ENCODE measurements at places on chromosomes 1 and 21.

DNA sequence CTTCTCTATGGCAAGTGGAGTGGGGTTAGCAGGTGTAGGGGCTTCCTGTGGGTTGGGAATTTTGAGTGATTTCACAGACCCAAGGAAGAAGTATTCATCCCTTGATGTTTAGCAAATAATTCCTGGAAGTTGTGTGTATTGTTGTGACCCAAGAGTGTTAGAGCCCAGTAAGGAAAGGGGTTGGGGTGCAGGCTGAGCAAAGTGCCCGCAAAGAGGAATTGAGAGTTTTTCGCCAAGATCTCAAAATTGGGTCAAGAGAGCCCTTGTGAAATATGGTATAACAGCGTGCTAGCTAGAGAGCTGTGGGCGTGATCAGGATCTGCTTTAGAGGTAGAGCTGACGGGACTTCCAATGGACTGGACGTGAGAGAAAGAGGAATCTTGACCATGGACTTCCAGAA, 73.0 kb upstream of the LAPTM5 start:
- no peak for DNase-seq

GRCh38 chr1:91894036-91894761, 8.2 kb upstream of the TGFBR3 start:
- DNase-seq = no peak

- no peak for DNase-seq
Observed at GRCh38 chr1:184860985-184861754, 106.5 kb upstream of the EDEM3 start.

GRCh38 chr1:182415789-182416188, 15.3 kb upstream of the TEDDM1 start:
- DNase-seq = no peak

GRCh38 chr1:82503822-82504221, 703.1 kb downstream of the ADGRL2 start:
- DNase-seq = no peak

DNA sequence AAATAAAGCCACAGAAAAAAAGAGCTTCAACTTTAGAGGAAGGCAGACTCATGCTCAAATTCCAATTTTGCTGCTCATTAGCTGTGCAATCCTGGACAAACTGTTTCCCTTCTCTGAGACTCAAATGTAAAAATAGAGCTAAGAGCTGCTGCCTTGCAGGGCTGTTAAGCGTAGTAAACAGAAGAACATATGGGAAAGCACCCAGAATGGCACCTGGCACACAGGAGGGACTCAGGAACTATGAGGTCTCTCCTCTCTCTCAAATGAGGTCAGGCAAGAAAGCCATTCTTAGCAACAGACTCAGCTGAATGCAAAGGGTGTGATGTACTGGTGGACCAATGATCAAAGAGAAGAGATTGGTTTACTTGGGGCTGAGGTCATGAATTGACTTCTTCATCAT, 61.3 kb downstream of the TRABD2B start:
- DNase-seq = no peak

- no peak for DNase-seq
Observed at GRCh38 chr1:115461526-115461925, 123.5 kb upstream of the NGF start.

- no peak for DNase-seq
Observed at GRCh38 chr1:2871246-2871815, 69.8 kb upstream of the TTC34 start.

- no peak for DNase-seq
Observed at GRCh38 chr1:53568540-53568939, 109.3 kb downstream of the DMRTB1 start.
